ENCODE measurements at places on chromosomes 7 and 10.

DNA sequence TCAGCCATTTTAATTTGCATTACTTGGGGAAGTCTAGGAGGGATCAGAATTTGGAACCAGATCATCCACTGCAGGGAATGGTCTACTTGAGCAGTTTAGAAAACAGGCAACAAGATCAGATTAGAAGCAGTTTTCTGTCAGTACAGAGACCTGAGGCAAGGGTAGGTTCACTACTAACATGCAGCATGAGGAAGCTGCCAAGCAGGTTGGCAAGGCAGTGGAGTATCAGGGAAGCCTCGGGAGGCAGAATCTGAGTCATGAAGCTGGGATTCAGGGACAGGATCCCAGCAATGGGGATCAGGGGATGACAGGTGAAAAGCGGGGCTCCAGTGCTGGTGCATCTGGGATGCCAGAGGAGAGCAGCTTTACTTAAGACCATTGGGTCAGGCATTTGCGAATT is 28.1 kb downstream of the ENO4 start:
- DNase-seq, result no peak

DNA sequence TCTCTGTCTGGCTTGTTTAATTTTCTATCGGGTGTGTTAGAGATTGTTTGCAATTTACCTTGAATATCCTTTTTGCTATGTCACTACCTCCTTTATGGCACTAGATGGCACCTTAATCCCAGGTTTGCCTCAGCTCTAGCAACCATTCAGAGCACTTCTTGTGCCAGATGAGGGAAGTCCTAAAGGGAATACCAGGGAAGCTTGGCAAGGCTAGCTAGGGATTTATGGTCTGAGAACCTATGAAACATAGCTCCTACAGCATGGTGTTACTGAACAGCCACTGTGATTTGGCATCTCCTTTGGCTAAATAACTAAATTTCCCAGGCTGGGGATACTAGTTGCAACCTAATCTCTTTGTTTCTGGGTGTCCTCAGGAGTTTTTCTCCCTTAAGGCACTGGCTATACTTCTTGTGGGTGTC is 69.0 kb upstream of the VOPP1 start:
- peak; percentile 80 for DNase-seq

GRCh38 chr10:23364378-23364777 is 19.8 kb upstream of the C10orf67 start:
- no peak for DNase-seq

GRCh38 chr7:11430841-11431240 is 401.2 kb downstream of the THSD7A start:
- DNase-seq, result no peak

DNA sequence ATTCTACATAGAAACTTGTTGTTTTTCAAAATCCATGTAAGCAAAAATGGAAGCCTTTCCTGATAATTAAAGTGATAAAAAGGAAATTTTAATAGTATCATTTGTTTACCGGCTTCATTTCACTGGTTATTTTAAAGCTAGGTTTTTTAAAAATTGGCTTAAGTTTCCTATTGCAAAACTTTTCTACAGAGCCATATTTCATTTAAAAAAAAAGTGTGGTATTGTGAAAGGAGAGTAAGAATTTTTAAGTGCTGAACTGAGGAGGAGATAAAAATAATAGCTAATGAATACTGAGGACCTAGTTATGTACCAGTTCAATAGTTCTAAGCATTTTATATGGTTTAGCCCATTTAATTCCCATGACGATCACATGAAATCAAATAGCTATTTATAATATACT is 172.2 kb upstream of the COL1A2 start:
- DNase-seq, result no peak

GRCh38 chr10:76190634-76191270 is 759.3 kb downstream of the LRMDA start:
- DNase-seq, result peak; percentile 50

DNA sequence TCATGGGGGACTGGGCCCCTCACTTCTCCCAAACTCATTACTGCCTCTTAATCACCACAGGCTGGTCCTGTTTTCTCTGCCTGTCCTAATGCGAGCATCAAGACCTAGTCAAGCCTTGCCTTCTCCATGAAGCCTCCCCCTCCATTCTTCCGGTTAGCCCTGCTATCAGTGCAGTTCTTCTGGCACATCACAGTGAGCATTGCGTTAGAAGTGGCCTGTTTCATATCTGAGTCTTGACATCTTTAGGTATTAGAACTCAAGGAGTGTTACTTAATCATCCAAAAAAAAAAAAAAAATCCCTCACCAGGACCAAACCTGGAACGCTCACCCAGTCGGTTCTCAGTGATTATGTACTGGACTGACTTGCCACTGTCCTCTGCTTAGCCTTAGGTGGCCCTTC is 17.4 kb downstream of the SNX10 start:
- no peak for DNase-seq

DNA sequence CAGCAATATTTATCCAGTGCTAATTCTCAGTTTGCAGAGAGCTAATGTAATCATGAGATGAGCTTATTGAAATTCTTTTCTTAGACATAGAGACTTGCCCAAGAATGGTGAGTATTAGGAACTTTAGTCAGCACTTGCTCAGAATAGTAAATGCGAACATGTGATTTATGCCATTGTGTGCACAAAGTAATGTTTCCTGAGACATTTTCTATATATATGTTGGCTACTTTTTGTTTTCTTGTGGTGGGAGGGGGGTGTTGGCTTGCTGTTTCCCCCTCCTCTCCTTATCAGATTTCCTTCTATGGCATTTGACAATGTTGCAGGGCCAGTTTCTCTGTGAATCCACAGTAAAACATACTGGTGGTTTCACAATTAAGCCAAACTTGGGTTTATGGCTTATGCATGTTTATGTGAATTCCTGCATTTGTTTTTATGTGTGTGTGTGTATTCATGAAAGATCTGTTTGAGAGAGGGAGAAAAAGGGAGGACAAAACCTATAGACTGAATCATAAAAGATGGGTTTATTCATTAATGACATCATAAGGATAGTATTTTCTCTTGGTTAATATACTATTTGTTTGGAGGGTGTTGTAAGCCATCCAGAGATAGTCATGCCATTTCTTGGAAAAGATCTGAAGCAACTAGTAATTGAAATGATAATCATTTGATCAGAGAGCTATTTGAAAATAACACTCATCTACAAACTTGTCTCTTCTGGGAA is 36.3 kb downstream of the ARID5B start:
- no peak for DNase-seq

DNA sequence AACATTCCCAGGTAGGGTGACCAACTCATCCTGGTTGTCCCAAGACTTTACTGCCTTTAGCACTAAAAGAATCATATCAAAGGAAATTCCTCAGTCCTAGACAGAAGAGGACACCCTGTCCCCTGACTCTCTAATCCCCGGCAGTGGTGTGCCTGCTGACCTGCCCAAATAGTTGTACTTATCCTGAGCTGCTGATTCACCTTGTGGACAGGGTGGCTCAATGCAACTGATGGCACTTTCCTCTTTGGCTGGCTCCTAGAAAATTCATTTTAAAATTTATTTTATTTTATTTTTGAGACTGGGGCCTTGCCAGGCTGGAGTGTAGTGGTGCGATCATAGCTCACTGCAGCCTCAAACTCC is 111.7 kb downstream of the JCAD start:
- DNase-seq, result no peak

DNA sequence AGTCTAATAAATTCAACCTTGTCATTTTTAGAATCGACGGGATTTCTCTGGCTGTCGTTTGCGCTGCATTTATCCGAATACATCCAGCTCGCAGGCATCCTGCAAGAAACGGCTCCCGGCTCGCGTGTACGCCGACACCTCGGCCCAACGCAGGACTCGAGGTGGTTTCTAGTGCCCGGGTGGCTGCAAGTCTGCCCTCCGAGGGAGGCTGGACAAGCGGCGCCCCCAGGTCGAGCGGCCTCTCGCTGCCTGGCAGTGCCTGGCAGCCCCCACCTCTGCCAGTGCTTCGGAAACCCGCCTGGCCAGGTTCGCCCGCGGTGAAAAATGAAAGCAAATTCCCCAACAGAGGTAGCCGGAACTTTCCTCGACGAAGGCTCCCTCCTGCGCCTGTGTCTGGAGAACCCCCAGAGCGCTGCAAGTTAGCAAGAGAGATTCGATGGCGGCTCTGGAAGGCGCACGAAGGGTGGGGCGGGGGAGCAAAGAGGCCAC is 5.7 kb upstream of the ZNF503 start:
- DNase-seq, result no peak
